Endodermal cell (in vitro differentiated cells): ENCODE measurements at places on chromosomes 1 and 21.

- DNase-seq: peak; percentile 56
Measured at GRCh38 chr1:156014829-156015228, 5.9 kb downstream of the SSR2 start.

GRCh38 chr1:232377494-232377770 lies 252.5 kb downstream of the SIPA1L2 start:
- DNase-seq: no peak

DNA sequence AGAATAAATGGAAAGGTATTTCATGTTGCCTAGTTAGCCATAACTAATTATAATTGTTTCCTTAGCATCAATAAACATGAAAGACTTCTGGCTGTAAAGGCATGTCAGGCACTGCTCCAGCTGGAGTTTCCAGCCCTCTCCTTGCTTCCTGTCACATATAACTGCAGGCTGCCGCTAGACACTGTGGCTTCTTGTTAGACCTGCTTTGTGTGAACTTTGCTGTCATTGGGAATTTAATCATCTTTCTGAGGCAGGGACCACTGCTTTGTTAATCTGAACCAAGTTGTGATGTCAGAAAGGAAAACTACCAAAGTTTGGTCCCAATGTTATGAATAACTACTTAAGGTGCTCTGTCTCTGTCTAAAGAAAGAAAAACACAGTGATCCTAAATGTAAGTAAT lies 90.3 kb upstream of the DUSP10 start:
- no peak for DNase-seq

DNA sequence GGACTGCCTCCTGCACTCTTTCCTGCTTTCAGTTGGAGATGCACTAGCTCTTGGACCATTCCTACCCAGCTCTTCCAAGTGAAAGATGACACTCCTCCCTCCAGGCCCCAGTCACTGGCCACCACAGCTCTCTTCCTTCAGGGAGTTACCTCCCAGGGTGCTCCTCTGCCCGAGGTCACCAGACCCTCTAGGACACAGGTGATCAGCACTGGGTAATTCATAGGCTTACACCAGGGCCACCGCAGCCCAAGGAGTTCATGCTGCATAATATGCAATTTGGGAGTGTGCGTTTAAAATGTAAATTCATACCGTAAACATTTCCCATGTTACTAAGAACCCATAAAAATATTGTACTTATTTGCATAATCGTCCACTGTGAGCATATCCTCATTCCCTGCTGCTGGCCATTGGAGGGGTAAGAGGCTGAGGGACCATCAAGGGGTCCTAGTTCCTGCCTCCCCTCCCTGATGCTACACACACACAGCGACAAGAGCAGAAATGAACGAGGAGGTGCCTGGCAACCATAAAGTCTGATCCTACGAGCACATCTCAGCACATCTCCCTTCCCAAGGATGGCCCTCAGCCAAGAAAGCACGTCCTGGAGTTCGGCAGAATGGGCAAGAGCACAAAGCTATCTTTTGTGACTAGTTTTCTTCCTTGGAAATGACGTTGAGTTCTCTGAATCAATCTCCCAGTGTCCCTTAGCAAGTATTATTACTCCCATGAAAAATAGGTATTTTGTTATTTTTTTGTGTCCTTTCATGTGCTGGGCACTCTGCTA lies 222.9 kb upstream of the RAB4A start:
- DNase-seq: no peak

GRCh38 chr1:160397651-160398050 lies 2.7 kb upstream of the VANGL2 start:
- no peak for DNase-seq

DNA sequence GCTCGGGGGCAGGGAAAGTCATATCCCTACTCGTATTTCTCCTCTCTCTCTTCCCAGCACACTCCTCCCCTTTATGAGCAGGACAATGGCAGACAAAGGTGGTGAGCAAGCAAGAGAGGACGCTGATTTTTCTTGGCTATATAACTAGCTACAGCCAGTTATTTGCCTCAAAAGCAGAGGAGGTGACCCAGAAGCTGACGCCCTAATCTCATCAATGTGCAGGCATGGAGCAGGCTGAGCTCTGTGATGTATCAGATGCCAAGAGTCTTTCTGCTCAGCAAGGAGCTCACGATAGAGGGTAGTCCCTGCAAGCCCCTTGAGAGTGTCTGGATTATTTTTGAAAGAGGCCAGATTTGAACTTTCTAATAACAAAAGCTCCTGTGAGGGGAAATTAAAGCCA lies 75.5 kb downstream of the ASTN1 start:
- no peak for DNase-seq

DNA sequence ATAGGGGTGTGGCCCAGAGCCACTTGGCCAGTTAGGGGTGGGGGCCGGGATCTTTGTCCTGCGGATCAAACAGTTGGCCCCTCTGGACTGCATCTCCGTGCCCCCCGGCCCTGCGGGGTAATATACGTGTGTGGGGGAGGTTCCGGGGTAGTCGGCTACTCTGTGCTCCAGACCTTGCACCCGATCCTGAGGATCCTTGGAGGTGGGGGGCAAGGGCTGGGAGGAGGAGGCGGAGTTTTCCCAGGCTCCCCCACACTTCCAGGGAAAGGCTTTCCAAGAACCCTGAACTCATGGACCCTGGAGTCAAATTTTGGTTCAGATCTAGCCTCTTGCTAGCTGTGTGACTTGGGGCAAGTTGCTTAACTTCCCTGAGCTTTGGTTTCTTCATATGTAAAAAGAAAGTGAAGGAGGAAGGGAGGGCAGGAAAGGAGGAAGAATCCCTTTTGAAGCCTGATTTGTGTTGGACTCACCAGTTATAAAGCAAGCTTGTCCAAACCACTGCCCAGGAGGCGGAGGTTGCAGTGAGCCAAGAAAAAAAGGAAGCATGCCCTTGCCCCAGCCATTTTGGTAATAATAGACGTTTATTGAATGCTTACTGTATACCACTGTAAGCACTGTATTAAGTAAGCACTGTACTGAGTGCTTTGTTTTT lies 686 bp downstream of the MIIP start:
- DNase-seq: no peak

GRCh38 chr1:55141295-55141893 lies 73.8 kb downstream of the USP24 start:
- no peak for DNase-seq
